SHP77 treated with DMSO at 0.1 percent for 48 hours (cell line): ENCODE measurements at places on chromosomes 3 and 15.

DNA sequence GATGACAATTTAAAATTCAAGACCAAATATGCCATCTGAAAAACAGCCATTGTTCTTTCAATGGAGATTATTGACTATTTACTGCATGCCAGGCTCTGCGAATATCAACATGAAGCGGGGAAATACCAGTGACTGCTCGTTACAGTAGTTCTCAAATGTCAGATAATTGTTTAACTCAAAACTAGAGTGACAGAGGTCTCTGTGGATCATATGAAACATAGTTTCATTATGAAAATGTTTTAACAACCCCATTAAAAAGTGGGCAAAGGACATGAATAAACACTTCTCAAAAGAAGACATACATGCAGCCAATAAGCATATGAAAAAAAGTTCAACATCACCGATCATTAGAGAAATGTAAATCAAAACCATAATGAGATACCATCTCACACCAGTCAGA lies 50.0 kb upstream of the GPR149 start:
- DNase-seq: no peak

- no peak for DNase-seq
These were observed 138.4 kb downstream of the PLCL2 start for GRCh38 chr3:17023006-17023664.

GRCh38 chr3:52763466-52763865 lies 7.3 kb downstream of the NEK4 start:
- DNase-seq: no peak

DNA sequence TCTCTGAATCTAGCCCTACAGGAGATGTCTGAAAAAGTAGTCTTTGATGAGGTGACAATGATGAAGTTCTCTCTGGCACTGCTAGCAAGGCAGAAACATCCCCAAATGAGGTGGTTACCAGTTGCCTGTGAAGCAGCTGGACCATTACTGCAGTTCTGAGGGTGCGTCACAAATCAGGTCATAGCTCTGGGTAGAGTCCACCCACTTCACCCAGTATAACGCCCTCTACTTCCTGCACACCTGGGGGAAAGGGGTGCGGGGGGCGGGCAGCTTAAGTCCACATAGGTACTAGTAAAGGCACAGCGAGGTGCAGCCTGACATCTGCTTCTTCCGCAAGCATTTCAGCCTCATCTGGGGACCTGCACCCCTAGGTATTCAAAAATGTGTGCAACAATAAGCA lies 13.4 kb upstream of the SATB1 start:
- DNase-seq: no peak

GRCh38 chr15:72482275-72482674 lies 8.1 kb downstream of the ARIH1 start:
- DNase-seq: no peak

DNA sequence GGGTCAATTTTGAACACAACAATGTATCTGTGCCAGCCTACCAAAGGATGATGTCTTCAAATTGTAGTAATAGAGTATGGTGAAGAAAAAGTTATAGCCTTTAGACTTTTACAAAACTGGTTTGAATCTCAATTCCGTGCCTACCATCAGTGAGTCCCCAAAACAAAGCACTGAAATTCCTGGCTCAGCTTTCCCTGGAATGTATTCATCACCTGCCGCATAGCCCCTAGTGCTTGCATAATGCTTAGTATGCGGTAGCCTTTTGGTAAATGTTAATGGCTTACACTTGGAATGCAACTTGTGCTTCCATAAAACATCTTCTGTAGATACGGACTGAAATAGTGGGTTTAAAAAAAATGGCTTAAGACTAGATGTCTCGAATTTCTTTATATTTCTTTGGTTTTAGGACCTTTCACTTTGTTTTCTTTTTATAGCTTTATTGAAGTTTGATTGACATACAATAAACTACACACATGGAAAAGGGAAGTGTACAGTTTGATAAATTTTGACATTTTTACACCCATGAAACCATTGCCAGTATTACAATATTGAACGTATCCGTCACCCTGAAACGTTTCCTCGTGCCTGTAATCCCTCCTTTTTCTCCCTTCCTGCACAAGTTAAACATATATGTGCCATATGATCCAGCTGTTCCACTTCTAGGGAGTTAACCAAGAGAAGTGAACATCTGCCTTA lies 12.1 kb downstream of the SACM1L start:
- no peak for DNase-seq

- peak; percentile 64 for DNase-seq
These were observed 521.3 kb upstream of the SEMA6D start for GRCh38 chr15:47196048-47196447.

DNA sequence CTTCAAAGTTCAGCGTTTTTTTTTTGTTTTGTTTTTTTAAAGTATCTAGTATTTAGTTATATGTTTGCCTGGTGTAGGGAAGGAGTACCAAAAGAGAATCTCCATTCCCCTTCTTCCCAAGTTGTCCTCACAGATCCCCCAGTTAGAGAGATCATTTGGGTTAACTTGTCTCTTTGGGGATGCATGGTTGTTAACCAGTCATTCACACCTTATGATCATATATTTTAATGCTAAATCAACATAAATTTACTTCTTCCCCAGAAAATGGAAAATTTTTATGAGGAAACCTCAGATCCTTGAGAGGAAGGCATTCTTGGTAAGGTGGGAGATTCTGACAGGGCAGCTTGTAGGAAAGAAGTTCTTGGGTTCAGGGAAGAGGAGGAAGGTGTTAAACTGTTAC lies 1.5 kb upstream of the MGA start:
- DNase-seq: no peak

GRCh38 chr3:147945968-147946519 lies 536.9 kb downstream of the ZIC1 start:
- no peak for DNase-seq

GRCh38 chr15:68411343-68411675 lies 20.7 kb downstream of the ITGA11 start:
- DNase-seq: no peak

- no peak for DNase-seq
These were observed 38.8 kb upstream of the MLF1 start for GRCh38 chr3:158532099-158532734.

DNA sequence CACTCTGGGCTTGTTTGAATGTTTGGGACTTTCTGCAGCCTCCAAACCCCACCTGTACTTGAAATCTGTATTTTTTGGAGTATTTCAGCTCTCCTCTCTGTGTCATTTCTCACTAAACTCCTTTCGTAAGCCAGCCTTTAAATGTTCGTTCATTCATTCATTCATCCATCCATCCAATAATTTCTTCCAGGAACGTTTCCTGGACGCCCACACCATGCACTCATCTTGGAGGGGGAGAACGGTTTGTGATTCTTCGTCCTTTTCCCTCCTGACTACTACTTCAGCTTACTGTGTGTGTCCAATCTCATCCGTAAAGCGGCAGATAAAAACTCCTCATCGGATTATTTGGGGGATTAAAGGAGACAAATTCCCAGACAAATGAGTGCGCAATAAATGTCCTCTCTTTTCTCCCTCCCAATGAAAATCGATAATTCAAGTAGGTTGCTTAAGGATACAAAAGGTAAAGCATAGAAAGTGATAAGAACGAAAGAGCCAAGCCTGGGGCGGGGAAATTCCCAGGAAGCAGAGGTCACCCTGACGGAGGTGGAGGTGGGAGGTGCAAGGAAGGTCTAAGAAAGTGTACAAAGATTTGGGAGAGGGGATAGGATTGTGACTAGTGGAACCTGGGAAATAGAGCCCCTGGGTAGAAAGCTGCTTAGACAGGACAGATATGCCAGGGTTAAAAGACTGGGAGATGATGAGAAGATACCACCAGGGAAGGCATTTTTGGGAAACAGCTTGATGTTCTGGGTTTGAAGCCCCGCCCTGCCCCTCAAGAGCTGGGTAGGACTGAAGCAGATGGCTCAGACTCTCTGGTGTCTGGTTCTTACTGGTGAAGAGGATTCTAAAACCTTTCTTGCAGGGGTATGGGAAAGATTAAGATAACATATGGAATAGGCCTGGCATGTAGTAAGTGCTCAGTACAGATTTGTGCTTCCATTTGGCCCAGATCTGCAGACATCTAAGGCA lies 896 bp upstream of the KLHL25 start:
- no peak for DNase-seq

GRCh38 chr15:100341239-100341749 lies 481 bp downstream of the ADAMTS17 start:
- DNase-seq: no peak

DNA sequence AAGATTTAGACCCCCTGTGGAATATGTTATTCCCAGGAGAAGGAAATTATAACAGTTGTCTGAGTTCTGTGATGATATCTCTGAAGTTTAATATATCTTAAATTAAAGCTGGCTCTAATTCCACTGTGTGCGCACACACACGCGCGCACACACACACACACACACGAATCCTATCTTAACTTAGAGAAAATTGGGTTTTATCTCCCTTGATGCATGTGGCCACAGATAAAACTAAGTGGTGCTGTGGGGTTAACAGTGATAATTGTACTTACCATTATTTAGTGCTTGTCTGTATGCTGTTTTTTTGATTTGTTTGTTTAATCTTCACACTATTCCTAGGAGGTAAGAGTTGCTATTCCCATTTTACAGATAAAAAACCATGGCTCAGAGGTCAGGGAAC lies 7.4 kb downstream of the EEFSEC start:
- DNase-seq: no peak

- no peak for DNase-seq
These were observed 3.4 kb downstream of the AHSG start for GRCh38 chr3:186616299-186616617.

- DNase-seq: no peak
These were observed 50.2 kb downstream of the CMC1 start for GRCh38 chr3:28291577-28291976.

DNA sequence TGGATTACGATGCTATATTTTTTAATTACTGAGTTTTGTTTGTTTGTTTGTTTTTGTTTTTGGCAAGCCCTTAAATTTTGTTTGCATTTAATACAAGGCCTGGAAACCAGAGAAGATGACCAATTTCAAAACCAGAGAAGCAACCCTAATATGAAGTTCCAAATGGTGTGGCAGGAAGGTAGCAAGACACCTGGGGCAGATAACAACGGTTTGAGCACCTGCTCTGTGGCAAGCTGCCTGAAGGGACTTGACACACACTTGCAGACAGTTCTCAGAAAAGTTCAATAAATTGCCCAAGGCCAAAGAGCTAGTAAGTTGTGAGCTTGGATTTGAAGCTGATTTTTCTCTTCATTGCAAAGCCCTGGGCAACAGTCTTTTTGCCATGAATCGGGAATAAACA lies 151.2 kb upstream of the UBE2E1 start:
- DNase-seq: no peak

DNA sequence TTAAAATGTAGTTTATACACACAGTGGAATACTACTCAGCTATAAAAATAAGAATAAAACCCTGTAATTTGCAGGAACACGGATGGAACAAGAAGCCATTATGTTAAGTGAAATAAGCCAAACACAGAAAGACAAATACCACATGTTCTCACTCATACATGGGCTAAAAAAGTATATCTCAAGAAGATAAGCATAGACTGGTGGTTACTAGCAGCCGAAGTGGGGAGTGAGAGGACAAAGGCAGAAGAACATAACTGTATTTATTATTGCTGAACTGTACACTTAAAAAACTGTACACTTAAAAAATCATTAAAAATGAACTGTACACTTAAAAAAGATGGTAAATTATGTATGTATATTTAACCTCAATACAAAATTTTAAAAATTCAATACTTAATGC lies 11.0 kb downstream of the UBE3A start:
- no peak for DNase-seq

- no peak for DNase-seq
These were observed 7.0 kb downstream of the RASL12 start for GRCh38 chr15:65060641-65061397.

GRCh38 chr3:42803414-42804105 lies 730 bp downstream of the HIGD1A start:
- peak; percentile 77 for DNase-seq

GRCh38 chr3:37324131-37324530 lies 149.7 kb upstream of the LRRFIP2 start:
- no peak for DNase-seq

DNA sequence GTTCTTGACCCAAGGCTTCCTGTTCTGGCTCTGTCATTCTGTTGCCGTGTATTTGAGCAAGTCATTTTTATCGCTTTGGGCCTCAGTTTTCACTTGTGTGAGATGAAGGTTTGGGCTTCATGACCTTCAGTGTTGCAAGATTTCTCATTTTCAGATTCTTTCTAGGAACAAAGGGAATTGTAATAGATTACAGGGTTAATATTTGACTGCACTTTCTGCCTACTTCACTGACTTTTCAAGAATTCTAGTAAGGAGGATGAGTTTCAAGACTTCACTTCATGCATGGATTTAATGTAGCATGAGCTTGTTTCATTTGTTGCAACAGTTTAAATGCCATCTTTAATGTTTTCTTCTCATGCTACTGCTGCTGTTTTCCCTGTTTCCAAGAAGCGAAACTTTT lies 226.5 kb downstream of the NLGN1 start:
- DNase-seq: no peak

- DNase-seq: no peak
These were observed 1.1 kb downstream of the TMED3 start for GRCh38 chr15:79311901-79312553.

GRCh38 chr3:30770387-30770786 lies 124.1 kb downstream of the GADL1 start:
- DNase-seq: no peak

DNA sequence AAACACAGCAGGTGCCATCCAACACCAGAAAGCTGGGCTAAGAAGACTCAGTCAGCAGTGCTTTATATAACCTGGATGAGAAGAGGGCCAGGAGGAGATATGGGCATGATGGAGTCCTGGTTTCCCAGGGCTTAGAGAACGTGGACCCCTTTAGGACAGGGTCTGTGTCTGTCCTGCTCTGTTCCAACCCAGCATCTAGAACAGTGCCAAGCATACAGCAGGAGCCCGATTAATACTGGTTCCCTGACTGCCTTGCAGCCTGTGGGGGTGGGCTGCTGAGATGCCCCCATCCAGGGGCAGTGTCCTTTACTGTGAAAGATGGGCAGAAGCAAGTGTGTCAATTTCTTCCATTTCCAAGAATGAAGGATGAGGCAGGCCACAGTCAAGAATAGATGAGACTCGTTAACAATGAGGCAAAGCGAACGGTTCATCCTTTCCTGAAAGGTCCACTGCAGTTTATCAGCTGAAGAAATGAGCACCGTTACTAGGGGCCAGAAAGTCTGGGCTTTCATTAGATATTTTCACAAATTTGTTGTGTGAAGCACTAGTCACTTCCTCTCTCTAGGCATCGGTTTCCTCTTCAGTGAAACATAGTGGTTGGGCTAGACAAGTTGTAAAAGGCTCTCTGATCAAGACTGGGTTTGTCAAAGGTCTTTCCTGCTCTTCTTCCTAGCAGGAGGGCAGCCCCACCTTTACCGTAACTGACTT lies 72.0 kb upstream of the HERC1 start:
- no peak for DNase-seq

GRCh38 chr3:129576514-129577352 lies 29.7 kb downstream of the PLXND1 start:
- peak; percentile 84 for DNase-seq

DNA sequence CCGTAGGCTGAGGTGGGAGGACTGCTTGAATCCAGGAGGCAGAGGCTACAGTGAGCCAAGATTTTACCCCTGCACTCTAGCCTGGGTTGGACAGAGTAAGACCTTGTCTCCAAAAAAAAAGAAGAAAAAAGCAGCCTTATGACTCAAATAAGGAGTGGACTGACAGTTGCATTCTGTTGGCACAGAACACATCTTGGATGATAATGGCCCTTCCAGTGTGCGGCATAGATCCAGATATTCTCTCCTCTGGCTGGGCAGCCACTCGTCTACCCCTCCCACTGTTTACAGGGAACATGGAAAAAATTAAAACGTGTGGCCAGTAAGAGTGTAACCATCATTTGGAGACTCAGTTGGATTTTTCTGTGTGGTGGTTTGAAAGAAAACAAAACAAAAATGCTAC lies 118.6 kb upstream of the RNF7 start:
- DNase-seq: no peak
